NCI-H1092 treated with DMSO at 0.1 percent for 48 hours (cell line): ENCODE measurements at places on chromosomes 6 and 20.

- DNase-seq: no peak
These were observed 141.1 kb downstream of the BMP5 start for GRCh38 chr6:55734256-55734655.

DNA sequence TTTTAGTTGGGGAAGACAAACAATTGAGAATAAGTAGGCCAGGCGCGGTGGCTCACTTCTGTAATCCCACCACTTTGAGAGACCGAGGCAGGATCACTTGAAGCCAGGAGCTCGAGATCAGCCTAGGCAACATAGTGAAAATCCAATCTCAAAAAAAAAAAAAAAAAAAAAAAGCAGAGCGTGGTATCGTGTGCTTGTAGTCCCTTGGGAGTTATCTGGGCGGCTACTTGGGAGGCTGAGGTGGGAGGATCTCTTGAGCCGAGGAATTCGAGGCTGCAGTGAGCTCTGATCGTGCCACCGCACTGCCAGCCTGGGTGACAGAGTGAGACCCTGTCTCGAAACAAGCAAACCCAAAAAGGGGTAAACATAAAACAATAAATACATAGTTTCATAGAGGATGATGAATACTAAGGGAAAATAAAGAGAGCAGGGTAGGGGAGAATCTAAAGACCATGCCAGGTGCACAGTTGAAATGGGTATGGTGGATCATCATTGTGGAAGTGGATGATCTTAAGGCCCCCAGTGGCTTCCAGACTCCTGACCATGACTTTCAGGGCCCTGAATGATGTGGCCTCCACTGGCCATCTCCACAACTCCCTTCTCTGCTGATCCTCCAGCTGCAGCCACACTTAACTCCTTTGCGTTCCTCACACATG, 947 bp downstream of the POFUT1 start:
- DNase-seq: no peak

DNA sequence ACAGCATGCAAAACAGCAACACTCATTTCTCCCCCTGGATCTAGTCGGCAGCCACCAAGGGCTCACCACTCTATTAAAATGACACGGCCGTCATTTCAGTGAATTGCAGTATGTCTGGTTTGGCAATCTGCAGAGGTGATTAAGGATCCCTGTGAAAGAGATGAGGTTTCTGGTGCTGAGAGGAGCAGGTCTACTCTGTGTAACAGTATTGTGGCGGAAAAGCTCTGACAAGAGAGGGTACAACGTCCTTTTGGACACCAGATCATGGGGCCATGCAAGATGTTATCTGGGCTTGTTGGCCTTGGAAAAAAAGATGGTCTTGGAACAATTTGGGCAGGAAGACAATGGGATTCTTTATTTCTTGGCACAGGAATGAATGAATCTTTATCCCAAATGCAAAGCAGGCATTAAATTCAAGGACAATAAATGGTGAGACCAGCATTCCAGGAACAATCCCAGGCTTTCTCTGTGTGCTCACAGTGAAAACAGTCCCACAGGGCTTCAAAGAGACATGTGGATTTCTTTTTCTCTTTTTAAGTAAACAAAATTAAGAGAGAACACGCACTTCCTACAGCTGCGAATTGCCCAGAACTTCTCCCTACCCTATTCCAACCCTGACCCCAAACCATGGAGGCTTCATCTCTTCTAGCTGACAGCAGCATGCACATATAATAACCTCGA, 33.7 kb upstream of the ADGRF1 start:
- no peak for DNase-seq

DNA sequence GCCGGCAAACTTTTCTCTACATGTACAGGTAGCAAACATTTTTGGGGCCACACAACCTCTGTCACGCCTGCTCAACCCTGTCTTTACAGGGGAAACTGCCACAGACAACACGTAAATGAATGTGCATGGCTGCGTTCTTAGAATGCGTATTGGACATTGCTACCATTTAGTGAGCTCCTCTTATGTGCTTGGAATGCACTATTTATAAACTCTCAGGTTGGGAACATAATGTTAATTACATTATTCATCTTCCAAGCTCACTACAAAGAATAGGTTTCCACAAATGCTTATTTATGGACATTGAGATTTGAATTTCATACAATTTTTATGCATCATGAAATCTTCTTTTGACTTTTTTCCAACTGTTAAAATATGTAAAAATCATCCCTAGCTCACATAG, 92.0 kb upstream of the RPS6KA2 start:
- no peak for DNase-seq

DNA sequence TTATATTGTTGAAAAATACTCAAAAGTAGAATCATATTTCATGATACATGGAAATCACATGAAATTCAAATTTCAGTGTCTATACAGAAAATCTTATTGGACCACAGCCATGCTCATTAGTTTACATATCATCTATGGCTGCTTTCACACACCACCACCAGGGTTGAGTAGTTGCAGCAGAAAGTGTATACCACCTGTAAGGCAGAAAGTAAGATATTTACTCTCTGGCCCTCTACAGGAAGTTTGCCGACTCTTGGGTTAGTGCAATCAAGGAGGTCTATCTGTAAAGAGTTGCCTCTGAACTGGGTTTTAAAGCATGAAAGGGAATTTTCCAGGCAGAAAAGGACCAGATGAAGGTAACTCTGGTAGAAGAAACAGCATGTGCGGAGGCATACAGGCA, 432.3 kb downstream of the DHX35 start:
- DNase-seq: no peak

DNA sequence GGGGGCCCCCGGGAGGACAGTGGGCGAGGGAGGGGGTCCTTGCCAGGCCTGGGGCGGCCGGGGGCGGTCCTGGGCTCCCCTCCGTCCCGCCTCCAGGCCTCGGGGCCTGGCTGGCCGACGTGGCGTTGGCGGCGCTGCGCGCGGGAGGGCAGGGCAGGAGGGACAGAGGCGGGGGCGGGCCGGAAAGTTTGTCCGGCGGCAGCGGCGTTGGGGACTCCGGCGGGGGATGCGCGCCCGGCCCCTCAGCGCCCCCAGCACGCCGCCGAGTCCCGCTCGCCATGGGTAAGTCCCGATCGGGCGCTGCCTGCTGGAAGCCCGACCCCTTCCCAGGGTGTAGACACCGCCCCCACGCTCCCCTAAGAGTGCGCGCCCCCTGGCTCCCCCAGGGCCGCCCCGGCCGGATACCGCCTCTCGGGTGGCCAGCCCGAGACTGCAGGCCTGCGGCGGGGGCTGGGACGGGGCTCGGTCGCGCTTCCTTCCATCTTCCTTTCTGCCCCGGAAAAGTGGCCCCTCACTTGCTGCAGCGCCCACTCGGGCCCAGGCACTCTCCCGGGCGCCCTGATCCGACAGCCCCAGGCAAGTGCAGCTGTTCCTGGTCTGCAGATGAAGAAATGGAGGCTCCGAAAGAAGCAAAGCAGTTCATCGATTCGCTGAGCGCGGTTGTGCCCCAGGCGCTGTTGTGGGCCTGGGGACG, at the start of gene SLC2A10:
TSS of gene SLC2A10 (plus strand) at position 191 of the 694 bp plus-strand sequence. CDS start at position 279, 88 bp downstream.
- DNase-seq: no peak

DNA sequence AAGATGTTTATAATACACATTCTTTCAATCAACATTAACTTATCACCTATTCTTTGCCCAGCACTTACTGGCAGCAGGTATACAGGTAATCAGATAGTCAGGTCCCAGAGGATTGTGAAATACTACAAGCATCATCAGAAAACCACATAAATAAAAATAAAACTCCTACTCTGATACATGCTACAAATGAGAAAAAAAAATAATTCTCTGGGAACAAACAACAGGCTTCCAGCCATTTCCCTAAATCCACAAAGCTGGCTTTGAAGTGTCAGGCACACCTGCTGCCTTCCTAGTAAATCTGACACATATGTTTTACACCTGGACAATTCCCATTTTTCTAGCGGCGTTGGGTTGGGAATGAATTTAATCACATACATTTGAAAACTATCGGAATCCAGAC, 384.5 kb upstream of the CDH4 start:
- no peak for DNase-seq

GRCh38 chr6:26437550-26437949, 2.8 kb upstream of the BTN3A3 start:
- DNase-seq: no peak

DNA sequence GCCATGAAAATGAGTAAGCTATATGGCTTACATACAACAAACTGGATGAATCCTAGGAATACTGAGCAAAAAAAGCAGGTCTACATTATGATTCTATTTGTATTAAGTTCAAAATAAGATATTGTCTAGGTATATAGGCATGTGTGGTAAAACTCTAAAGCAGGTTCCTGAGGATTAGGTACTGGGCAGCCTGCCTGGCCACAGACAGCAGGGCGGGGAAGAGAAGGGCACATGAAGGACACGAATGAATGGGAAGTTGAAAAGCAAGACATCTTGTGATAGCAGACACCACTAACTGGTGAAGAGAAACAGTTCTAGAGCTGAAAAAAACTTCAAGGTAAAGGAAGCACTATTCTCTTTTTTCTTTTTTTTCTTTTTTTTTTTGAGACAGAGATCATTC, 72.6 kb upstream of the SLC4A11 start:
- no peak for DNase-seq

DNA sequence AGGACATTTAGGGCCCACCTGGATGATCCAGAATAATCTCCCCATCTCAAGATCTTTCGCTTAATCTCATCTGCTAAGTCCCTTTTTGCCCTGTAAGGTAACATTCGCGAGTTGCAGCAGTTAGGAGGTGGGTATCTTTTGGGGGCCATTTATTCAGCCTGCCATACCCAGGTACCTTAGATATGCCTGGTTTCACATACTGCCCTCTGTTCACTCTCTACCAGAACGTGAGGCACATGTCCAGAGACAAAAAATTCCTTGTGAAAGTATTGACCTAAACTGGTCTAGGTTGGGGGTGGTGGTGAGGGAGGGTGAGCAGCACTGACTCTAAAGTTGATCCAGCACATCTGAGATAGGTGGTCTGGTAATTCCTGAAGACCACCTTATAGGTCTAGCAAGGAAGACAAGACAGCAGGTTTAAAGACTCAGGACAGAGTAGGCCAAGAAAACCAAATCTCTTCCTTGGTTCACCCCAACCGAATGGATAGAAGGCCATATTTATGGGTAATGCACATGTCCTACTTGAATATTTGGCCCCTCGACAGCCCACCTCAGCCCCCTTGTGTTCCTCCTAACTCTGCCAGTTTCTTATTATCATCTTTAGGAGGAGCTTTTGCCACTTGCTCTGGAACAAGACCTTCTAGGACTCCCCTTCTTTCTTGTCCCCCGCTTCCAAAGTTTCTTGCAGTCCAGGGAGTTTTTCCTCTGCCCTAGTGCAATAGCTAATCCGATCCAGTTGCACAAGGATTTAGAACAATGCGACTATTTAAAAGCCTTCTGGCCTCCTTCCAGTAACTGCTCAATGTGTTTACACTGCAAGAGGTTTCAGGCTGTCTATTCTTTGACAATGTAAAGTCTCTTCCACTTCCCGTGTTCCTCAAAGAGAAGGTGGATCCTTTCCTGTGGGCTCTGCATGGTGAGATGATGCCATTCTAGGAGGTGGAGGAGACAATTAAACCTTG, 213.0 kb upstream of the LAMP5 start:
- DNase-seq: peak; percentile 24

DNA sequence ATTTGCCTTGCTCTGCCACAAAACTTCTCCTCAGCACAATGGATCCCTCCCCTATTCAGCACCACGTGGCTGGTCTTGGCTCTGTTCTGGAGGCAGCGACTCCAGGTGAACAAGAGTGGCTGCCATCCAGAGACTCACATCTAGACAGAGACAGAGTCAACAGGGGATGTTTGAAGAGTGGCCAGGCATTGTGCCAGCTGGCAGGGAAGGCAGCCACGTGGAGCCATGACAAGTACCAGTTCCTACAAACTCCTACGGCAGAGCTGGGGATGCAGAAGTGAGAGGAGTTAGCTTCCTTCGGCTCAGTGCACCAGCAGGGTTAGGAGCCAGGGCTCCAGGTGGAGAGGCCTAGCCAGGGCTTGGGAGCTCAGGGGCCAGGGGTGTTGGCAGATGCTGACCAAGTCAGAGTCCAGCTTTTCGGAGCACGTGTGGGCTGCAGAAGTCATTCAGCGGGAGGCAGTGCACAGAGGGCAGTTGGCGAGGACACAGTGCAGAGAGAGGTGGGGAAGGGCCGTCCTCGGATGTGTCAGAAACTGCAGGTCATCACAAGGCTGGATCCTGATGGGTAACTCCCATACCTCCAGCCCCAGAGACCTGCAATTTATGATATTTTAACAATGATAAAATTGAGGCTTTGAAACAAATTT, 171.7 kb upstream of the PDE10A start:
- DNase-seq: peak; percentile 100

- DNase-seq: no peak
These were observed 203.9 kb downstream of the HAO1 start for GRCh38 chr20:7736336-7736735.

DNA sequence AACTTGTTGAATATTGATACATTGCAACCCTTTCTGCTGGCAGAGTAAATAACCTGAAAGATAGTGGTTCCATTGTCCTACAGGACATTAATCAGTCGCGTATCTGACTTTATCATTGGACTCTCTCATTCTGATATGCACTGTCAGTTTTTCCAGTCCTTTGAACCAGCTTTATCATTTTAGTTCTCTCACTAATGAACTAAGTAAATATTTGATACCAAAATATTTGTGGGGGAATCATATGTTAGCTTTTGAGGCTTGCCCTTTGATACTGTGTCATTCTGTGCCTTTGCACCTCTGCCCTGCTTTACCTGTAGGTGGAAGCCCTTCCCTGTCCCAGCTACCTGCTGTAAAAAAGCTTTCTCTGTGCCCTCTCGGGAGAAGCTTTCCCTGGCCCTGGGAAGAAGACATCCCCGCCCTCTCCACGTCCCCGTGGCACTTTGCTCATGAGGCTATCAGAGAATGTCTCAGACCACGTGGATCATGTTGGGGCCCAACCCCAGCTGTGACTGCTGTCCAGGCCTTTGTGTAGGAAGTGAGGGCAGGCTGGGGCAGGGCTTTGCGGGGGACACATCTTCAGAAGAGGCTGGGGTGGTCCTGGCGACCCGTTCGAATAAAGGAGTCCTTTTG, 117.8 kb upstream of the NXT1 start:
- DNase-seq: no peak

DNA sequence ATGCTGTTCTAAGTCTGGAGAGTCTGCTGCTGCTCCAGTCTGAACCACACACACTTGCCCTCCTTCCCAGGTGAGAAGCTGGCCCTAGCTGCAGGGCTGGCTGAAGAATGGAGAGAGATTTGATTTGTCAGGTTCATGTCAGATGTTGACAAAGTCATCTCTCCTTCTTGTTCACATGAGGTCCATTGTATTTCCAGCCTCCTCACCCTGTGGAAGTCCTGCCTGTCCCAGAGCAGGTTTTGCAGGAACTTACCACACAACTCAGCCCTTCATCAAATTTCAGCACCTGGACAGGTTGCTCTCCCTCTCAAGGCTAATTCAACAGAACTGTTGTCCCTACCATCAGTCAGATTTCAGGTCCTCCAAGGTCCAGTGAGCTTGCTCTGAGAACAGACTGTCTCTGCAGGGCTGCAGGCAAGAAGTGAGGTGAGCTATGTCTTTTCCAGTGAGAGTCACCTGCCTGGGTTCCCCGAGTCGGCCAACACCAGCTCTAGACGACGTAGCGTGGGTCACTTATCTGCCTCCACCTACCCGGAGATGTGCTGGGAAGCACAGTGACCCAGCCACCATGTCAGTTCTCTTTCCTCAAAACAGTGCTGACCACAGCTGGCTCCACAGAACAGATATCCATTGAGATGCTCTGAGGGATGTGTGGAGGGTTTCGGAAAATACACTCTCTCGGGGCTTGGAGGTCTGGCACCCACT, 58.0 kb upstream of the CD93 start:
- no peak for DNase-seq
